Right lobe of liver (tissue), 6 donors: ENCODE measurements at places on chromosomes 3 and 15. TPM values are rescaled to one million over a fixed set of nuclear protein-coding genes. Genes with fewer than 3 reads are reported as not detected.
A peak's percentile ranks its signal among the peaks of the same experiment; 100 is the strongest.

The SOX2 gene
- total RNA-seq: not detected

The CD96 gene
- total RNA-seq: 0.31 TPM

GRCh38 chr3:76615719-76616118 lies 424.2 kb upstream of the ROBO2 start:
- no peak for DNase-seq

DNA sequence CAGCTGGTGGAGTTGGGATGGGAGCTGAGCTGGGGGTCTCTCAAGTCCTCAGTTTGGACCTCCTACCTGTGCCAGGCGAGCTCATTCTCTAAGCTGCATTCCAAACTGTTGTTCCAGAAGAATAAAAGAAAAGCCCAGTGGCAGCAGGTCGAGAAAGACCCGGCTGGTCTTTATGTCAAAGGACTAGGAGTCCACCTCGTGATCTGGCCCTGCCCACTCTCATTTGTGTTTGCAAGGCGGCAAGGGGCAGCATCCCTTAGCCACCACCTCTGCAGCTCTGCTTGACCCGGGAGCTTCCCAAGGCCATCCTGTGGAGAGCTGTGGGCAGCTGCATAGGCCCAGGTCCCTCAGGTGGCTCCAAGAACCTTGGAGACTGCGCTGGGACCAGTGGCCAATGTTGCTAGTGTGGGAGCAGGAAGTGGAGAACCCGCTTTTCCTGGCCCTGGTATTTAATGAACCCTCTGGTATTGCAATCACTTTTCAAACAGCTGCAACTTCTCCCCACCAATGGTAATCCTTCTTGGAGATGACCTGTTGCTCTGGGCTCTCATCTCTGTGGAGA lies 30.9 kb downstream of the KY start:
- no peak for DNase-seq

- DNase-seq: no peak
These were observed 73.1 kb downstream of the FAIM start for GRCh38 chr3:138681463-138682220.

The ACKR2 gene
- 17.0 TPM for total RNA-seq

The EOMES gene
- total RNA-seq: 0.23 TPM

DNA sequence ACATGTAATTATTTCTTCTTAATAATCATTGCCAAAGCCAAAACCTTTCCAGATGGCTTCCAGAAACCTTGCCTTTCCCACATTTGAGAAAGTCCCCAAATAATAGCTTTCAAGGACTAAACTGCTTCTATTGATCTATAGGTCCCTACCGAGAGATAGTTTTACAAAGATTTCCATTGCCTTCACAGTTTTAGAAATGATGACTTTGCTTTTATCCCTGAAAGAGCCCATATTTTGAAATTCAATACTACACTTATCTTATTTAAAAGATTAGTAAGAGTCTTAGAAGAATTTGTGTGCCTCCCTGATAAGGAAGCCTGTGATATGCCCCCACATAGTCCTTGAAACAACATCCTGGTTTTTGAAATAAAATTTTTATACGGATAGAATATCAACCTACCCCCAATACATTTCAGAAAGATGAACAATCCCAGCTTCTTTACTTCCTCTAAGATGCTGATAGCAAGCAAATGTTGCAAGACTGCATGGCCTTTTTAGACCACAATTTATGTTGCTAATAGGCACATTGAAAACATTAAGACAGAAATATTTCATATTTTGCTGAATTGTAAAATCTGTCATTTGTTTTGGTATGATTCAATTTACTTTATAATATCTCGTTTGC lies 146.3 kb downstream of the TMCO5A start:
- no peak for DNase-seq

GRCh38 chr15:78073046-78073787 lies 4.3 kb downstream of the TBC1D2B start:
- DNase-seq: no peak

The TMEM266 gene
- total RNA-seq: not detected

- DNase-seq: no peak
These were observed 28.3 kb upstream of the TASOR start for GRCh38 chr3:56711344-56711743.

The TRIM42 gene
- total RNA-seq: not detected

The SLC27A2 gene
- 161 TPM for total RNA-seq

DNA sequence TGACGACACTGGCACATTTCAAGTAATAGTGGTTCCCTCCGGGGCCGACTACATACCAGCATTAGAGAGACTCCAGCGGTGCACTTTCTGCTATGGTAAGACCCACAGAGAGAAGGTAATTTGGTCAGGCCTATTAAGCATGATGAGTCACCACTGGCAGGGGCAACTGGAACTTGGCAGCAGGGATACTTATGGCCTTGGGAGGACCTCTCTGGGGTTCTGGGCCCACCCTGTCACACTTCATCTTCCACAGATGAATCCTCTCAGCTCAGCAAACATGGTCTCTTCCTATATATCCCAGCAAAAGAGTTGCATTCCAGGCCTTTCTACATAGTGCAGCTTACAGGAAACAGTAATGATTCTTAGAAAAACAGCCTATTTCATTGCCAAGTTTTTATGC lies 88.0 kb downstream of the PIK3R4 start:
- DNase-seq: no peak

The ZBTB47 gene
- total RNA-seq: 2.2 TPM

DNA sequence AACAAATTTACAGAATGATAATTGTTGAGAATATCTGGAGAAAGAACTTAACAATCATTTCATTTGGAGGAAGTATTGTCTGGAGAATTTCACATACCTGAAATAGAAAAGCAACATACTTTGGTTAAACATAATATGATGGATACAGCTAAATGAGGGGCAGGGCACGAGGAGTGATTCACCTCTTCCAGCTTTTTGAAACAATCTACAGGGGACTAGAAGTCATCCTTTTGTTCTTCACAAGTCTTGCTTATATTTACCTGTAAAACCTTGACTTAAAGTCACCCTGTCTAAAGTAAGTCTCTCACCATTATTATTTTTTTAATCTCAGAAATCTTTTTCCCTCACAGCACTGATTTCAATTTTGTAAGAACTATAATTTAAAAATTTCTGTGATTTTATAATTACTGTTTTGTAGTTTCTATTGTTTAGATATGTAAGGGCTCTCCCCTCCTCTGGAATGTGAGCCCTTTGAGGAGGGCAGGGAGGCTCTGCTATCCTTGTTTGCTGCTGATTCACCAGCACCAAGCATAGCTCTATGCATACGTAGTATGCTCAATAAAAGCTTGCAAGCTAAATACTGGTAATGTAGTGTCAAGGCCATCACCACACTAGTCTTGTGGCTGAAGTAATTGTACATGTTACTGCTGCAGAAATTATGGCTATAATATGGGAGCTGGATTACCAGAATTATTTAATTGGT lies 193.9 kb upstream of the THRB start:
- no peak for DNase-seq

DNA sequence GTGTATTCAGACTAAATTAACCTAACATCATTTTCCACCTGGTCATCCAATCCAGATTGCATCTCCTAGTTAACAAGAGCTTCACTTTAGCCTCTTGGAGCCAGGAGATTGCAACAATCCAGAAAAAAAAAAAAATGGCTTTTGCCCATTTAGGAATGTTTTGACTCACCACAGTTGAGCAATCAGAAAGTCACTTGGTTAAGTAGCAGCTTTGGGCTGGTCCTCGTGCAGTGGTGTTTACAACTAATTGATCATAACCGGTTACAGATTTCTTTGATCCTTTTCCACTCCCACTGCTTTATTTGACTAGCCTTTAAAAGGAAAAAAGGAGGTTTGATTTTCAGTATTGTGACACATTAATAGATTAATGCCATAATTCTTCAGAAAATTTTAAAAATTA lies 688.8 kb upstream of the CCDC54 start:
- no peak for DNase-seq

- DNase-seq: no peak
These were observed 161.9 kb downstream of the STAC start for GRCh38 chr3:36542186-36542585.

The PPARG gene
- total RNA-seq: 4.9 TPM

DNA sequence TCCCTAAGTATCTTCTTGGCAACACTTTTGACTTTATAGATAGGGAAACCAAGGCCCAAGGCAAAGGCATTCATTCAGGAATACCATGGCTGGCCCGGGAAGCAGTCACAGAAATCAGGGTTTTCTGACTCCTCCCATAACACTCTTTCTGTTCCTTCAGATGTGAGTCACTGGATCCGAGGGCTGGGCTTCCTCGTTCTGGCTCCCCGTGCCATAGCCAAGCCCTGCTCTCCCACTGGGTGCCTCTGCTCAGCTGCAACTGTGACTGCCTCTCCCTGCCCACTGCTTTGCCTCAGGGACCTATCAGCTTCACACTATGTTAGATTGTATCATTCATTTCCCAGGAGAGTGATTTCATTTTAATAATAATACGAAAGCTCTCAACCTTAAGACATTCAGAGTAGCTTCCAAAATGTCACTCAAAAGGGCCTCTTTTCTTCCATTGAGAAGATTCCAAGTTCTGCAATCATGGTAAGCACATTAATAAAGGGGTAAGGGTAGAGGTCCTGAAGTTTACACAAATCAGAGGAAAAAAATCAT lies 50.2 kb downstream of the GABRB3 start:
- no peak for DNase-seq

GRCh38 chr3:134794950-134795745 lies at the start of gene EPHB1:
EPHB1 (plus strand) TSS chr3:134795260.
- peak; percentile 86 for DNase-seq

The PLA2G4F gene
- not detected for total RNA-seq

GRCh38 chr15:25619761-25620160 lies 180.9 kb upstream of the UBE3A start:
- no peak for DNase-seq

GRCh38 chr15:97992823-97993222 lies 32.3 kb downstream of the ARRDC4 start:
- DNase-seq: no peak

The CA12 gene
- 16.9 TPM for total RNA-seq

DNA sequence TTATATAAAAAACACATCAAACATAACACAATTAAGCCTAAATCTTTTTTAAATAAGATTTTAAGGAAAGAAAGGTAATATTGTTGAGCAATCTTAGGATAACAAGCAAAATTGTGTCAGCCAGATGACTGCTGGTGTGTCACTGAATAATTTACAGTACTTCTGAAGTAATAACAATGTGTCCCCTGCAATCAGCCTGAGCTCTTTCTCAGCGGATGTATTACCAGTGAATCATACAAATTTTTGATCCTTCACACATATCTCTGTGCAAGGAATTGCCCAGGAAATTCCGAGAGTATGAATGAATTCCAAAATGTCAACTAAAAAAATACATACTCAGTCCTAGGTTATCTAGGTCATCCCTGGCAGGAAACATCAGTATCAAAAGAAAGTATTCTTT lies 76.6 kb upstream of the PTX3 start:
- DNase-seq: no peak

- no peak for DNase-seq
These were observed 16.6 kb upstream of the GYG1 start for GRCh38 chr3:148974726-148975125.

- no peak for DNase-seq
These were observed 393.6 kb downstream of the OTOL1 start for GRCh38 chr3:161890147-161890625.

DNA sequence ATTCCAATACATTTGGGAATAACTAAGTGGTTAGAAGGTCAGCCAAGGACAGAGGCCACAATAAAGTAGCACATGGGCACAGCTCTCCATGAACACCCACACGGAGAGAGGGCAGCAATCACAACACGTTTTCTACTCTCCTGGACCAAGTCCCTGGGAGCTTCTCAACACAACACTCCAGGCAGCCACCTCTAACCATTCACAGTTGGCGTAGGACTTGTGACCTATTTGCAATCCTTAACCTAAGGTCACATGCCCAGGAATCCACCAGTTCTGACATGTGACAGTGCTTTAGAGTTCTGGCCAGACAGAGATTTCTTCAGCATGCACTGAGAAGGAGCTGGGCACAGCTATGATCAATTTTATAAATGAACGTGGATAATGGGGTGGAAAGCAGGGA lies 280.8 kb downstream of the SHQ1 start:
- DNase-seq: peak; percentile 82

GRCh38 chr3:11791339-11792200 lies 55.1 kb downstream of the TAMM41 start:
- no peak for DNase-seq

- no peak for DNase-seq
These were observed 5.9 kb downstream of the ACVR2B start for GRCh38 chr3:38459499-38460048.

The LRRC34 gene
- not detected for total RNA-seq

DNA sequence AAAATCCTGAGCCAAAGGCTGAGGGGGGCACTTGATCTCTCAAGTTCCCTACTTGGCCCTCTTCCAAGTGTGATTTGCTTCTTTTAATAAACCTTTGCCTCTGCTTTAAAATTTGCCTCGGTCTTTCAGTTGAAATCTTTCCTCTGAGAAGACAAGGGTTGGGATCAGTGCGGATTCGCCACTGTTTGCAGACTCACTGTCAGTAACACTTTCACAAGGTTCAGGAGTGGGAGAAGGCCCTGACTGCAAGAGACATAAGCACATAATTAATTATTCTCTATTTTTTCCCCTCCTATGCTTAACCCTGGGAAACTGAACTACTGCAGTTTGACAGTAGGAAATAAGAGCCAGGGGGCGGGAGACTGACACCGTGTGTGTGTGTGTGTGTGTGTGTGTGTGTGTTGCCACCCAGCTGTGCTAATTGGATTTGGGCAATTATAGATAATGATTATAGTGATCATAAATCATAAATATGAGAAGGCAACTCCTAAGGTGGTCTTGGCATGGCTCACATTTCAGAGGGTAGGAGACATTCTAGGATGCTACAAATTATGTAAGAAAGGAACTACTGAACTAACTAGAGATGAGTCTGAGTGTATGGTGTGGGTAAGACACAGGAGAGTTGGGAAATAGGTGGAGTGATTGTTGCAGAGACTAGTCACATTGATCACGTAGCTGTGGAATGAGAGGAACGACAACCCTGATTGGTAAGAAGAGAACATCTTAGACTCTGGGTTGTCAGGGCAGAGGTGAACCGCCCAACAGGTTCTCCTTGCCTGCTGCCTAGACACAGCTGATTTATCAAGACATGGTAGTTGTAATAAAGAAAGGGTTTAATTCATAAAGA lies 5.5 kb upstream of the ZNF662 start:
- no peak for DNase-seq

- no peak for DNase-seq
These were observed 10.8 kb upstream of the ZMAT3 start for GRCh38 chr3:179082416-179082815.

- no peak for DNase-seq
These were observed 31.3 kb downstream of the DNASE1L3 start for GRCh38 chr3:58179235-58180098.

DNA sequence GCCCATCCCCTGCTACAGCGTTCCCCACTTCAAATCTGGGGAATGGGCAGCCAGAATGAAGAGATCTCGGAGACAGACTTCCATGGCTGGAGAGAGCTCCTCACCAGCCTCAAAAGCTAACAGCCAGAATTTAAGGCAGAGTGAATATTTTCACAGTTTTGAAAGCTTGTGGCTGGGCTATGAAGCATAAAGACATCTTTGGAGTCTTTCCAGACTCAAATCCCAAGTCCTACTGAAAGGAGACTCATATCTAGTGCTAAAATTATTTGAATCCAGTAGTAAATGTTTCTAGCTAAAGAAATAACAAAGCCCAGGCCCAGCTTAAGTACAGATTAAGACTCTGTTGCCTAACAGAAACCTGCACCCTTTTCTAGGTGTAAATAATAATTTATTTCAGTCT lies 628.4 kb upstream of the ALCAM start:
- DNase-seq: no peak

GRCh38 chr15:67253549-67254237 lies 768 bp downstream of the AAGAB start:
- no peak for DNase-seq
